ENCODE measurements at places on chromosomes 7 and 10. TPM values are rescaled to one million over a fixed set of nuclear protein-coding genes. Genes with fewer than 3 reads are reported as not detected.

DNA sequence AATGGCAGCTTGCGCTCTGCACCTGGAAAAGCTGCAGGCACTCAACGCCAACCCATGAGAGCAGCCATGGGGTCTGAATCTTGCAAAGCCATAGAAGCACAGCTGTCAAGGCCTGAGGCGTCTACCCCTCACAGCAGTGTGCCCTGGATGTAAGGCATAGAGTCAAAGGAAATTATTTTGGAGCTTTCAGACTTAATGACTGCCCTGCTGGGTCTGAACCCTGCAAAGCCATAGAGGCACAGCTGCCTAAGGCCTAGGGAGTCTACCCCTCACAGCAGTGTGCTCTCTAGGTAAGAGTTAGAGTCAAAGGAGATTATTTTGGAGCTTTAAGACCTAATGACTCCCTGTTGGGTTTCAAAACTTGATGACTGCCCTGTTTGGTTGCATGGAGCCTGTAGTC is 706.9 kb upstream of the VSTM2A start:
- H3K27me3 ChIP-seq = no peaks in the 10 kb centered on the region
- no peaks in the 10 kb centered on the region for H3K4me1 ChIP-seq
- H3K27ac ChIP-seq = no peak overlapping the region
- H3K4me3 ChIP-seq = no peak overlapping the region
- no peaks in the 10 kb centered on the region for H3K36me3 ChIP-seq

- H3K27me3 ChIP-seq = no peaks in the 10 kb centered on the region
- peaks cover 46% of the 10 kb centered on the region for H3K4me1 ChIP-seq
- DNase-seq = no peak
These were observed 1.3 kb downstream of the SAR1A start for GRCh38 chr10:70169011-70169410.

- no peaks in the 10 kb centered on the region for H3K4me1 ChIP-seq
- no peaks in the 10 kb centered on the region for H3K36me3 ChIP-seq
- H3K27me3 ChIP-seq = peaks cover 7% of the 10 kb centered on the region
These were observed 25.0 kb upstream of the FZD1 start for GRCh38 chr7:91239171-91239604.

DNA sequence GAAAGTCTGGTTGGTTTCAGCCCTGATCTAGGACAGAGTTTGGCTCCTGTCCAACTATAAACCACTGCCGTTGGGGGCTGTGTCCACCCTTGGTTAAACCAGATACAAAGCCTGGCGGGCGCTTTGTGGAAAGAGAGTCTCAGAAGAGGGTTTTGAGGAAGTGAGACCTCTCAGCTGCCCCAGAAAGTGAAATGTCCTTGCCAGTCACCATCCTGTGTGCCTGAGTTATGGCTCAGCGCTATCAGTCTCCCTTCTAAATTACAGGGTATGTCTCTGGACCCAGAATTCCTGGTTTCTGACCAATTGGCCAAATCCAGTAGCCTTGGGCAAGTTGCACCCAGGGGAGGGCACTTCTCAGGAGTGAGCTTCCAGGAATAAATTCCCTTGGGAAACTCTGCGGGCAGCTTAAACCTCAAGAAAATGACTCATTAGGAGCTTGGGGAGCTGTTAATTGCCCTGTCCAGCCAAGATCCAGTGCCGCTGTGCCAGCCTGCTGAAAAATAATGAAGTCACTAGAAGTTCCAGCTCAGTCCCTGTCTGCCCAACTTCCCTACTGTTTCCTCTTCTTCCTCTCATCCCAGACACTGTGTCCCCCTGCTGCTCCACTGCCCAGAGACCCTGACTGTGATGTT is 66.7 kb upstream of the PDZD8 start:
- no peak overlapping the region for H3K4me3 ChIP-seq
- H3K36me3 ChIP-seq = no peaks in the 10 kb centered on the region

DNA sequence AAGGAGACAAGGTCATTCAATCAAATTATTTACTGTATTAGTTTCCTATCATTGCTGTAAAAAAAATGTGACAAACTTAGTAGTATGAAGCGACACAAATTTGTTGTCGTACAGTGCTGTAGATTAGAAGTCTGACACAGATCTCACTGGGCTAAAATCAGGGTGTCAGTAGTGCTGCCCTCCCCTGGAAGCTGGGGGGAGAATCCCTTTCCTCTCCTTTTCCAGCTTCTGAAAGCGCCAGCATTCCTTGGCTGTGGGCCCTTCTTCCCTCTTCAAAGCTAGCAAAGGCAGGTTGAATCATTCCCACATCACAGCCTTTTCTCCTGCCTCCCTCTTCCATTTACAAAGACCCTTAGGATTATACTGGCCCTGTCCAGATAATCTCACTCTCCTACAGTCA is 28.0 kb downstream of the VPS41 start:
- DNase-seq = no peak
- H3K4me1 ChIP-seq = peaks cover 46% of the 10 kb centered on the region
- peak overlapping the region; percentile 11 for H3K27ac ChIP-seq
- H3K36me3 ChIP-seq = peaks cover 13% of the 10 kb centered on the region
- no peak overlapping the region for H3K4me3 ChIP-seq

GRCh38 chr10:1556496-1556895 is 180.8 kb downstream of the ADARB2 start:
- H3K27me3 ChIP-seq = peaks cover 25% of the 10 kb centered on the region
- no peak for DNase-seq
- H3K27ac ChIP-seq = no peak overlapping the region

GRCh38 chr10:62562101-62562500 is 187.9 kb downstream of the ZNF365 start:
- no peak overlapping the region for H3K4me3 ChIP-seq
- no peak overlapping the region for H3K27ac ChIP-seq
- peaks cover 13% of the 10 kb centered on the region for H3K4me1 ChIP-seq
- DNase-seq = no peak
- H3K36me3 ChIP-seq = no peaks in the 10 kb centered on the region

DNA sequence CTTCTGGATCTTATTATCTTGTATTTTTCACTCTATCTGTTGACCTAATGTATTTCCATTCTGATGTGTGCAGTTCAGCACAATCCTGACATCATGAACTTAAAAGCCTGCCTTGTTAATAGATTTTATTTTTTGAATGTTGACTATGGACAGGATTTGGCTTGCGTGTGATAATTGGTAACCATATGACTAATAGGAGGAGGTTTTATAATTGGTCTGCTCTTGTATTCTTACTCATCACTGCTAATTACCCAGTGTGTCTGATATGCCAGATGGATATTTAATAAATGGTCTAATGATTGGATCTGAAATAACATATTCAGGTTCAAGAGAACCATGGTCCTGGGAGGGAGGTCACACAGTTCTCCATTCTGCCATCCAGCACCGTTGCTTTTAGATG is 45.9 kb downstream of the MTURN start:
- peaks cover 58% of the 10 kb centered on the region for H3K4me1 ChIP-seq
- H3K27me3 ChIP-seq = no peaks in the 10 kb centered on the region
- peaks cover 2% of the 10 kb centered on the region for H3K36me3 ChIP-seq
- no peak overlapping the region for H3K4me3 ChIP-seq
- no peak overlapping the region for H3K27ac ChIP-seq
- no peak for DNase-seq

DNA sequence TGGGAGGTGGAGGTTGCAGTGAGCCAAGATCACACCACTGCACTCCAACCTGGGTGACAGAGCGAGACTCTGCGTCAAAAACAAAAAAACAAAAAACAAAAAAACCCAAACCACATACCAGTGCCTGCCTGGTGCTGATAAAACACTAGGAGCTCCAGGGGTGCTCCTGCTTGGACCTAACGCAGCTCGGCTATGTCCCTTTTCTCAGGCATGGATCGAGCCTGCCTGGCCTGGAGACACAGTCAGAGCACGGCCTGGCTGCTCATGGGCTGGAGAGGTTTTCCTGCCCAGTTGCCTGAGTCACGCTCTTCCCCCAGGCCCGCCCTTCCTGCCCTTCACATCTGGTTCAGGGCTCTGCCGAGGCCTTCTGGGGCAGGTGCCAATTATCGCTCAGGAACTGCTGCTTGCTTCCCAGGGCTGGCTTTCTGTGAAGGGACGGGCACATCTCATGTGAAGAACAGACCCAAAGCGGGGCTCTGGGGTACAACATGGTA is 12.6 kb upstream of the NPFFR1 start:
- H3K36me3 ChIP-seq = no peaks in the 10 kb centered on the region
- no peak for DNase-seq
- H3K4me3 ChIP-seq = no peak overlapping the region
- no peaks in the 10 kb centered on the region for H3K27me3 ChIP-seq

GRCh38 chr10:125105706-125106255 is 54.6 kb downstream of the CTBP2 start:
- H3K36me3 ChIP-seq = no peaks in the 10 kb centered on the region
- H3K27ac ChIP-seq = no peak overlapping the region
- DNase-seq = no peak
- H3K4me3 ChIP-seq = no peak overlapping the region
- peaks cover 11% of the 10 kb centered on the region for H3K27me3 ChIP-seq

GRCh38 chr10:84415539-84416244 is 87.3 kb downstream of the CCSER2 start:
- H3K4me3 ChIP-seq = no peak overlapping the region
- H3K4me1 ChIP-seq = no peaks in the 10 kb centered on the region
- no peak overlapping the region for H3K27ac ChIP-seq
- DNase-seq = no peak
- H3K36me3 ChIP-seq = peaks cover 78% of the 10 kb centered on the region
- H3K27me3 ChIP-seq = no peaks in the 10 kb centered on the region

- no peak overlapping the region for H3K4me3 ChIP-seq
- peaks cover 6% of the 10 kb centered on the region for H3K4me1 ChIP-seq
- DNase-seq = peak; percentile 10
- H3K36me3 ChIP-seq = peaks cover 14% of the 10 kb centered on the region
These were observed 10.5 kb upstream of the SCART1 start for GRCh38 chr10:133442967-133443924.

GRCh38 chr7:69018200-69018599 is 580.1 kb upstream of the AUTS2 start:
- no peak for DNase-seq
- H3K27ac ChIP-seq = no peak overlapping the region
- H3K4me3 ChIP-seq = no peak overlapping the region
- no peaks in the 10 kb centered on the region for H3K4me1 ChIP-seq

DNA sequence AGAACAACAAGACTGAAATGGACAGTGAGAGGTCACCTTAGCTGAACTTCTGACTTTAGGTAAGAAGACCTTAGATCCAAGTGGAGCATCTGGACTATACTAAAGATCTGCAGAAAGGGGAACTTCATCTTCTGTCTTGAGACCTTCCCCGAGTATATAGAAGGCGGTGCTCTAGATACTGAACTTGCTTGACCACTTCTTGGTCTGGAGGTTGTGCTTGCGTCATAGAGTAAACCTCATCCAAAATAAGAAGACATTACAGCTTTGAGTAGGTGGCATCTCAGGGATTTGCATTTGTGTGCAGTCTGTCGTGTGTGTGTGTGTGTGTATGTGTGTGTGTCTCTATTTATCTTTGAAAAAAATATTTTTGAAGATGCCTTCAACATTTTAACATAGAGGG is 157.5 kb downstream of the CHN2 start:
- no peak overlapping the region for H3K27ac ChIP-seq
- H3K27me3 ChIP-seq = peaks cover 7% of the 10 kb centered on the region
- no peak overlapping the region for H3K4me3 ChIP-seq

- H3K27ac ChIP-seq = no peak overlapping the region
- no peaks in the 10 kb centered on the region for H3K36me3 ChIP-seq
- no peak for DNase-seq
- peaks cover 15% of the 10 kb centered on the region for H3K4me1 ChIP-seq
These were observed 4.0 kb downstream of the GPR15LG start for GRCh38 chr10:84177541-84178141.

The OR6V1 gene
- total RNA-seq = not detected

The ERVW-1 gene
- not detected for total RNA-seq

The SPDYE6 gene
- total RNA-seq = not detected

The TMEM270 gene
- total RNA-seq = not detected

The H2BK1 gene
- total RNA-seq = 1.8 TPM

The FAM237B gene
- total RNA-seq = not detected

The ICA1 gene
- not detected for total RNA-seq
